ENCODE measurements at places on chromosomes 3 and 15. TPM values are rescaled to one million over a fixed set of nuclear protein-coding genes. Genes with fewer than 3 reads are reported as not detected.

CHST13 gene
- polyA plus RNA-seq: not detected

LAMB2 gene
- 423 TPM for polyA plus RNA-seq

HTR3E gene
- polyA plus RNA-seq: not detected

MYO5C gene
- 27.3 TPM for polyA plus RNA-seq

TLE3 gene
- 42.2 TPM for polyA plus RNA-seq

PEX5L gene
- 0.51 TPM for polyA plus RNA-seq

NUSAP1 gene
- polyA plus RNA-seq: 51.2 TPM

Data from right lung (tissue), 10 donors.